ENCODE measurements at places on chromosomes 2 and 18.

DNA sequence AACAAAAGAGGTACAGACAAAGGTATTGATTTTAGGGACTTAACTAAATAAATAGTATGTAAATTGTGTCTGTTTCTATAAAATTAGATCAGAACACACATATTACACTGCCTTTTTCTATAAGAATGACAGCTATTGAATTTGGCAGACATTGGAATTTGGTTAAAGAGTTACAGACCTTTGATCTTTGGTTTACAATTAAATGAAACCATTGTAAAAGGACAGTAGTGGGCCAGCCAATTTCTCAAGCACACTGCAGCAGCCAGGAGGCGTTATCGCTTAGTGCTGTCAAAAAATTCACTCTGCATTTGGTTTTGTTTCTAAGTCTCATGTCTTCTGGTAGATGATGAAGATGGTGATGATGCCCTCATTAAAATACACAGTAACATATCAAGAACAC, 175.9 kb downstream of the NR4A2 start:
- DNase-seq = no peak

GRCh38 chr2:204027091-204027490, 90.5 kb downstream of the ICOS start:
- no peak for DNase-seq

- DNase-seq = no peak
Observed at GRCh38 chr2:217551252-217551899, 451.4 kb downstream of the TNS1 start.

GRCh38 chr18:54269893-54270844, 852 bp downstream of the POLI start:
- DNase-seq = no peak

GRCh38 chr18:70068981-70069380, 121.3 kb upstream of the CD226 start:
- no peak for DNase-seq

DNA sequence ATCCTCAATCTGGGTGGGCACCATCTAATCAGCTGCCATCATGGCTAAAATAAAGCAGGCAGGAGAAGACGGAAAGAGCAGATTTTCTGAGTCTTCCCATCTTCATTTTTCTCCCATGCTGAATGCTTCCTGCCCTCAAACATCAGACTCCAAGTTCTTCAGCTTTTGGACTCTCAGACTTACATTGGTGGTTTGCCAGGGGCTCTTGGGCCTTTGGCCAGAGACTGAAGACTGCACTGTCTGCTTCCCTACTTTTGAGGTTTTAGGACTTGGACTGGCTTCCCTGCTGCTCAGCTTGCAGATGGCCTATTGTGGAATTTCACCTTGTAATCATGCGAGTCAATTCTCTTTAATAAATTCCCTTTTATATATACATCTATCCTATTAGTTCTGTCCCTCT, 36.6 kb downstream of the DIPK1C start:
- DNase-seq = no peak

DNA sequence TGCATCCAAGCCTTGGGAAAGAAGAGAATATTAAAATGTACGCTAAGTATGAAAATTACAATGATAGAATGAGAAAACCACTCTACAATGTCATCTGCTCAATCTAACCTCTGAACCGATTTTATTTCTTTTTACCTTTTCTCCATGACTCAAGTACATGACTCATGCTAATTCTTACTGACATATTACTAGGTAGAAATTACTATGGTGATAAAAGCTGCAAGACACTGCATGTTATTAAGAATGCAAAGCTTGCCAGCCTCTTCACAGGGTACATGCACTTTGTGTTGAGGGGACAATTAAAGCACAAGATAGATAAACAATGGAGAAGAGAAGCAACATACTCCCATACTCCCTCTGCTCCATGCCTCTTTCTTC, 20.7 kb downstream of the SFT2D3 start:
- DNase-seq = no peak

DNA sequence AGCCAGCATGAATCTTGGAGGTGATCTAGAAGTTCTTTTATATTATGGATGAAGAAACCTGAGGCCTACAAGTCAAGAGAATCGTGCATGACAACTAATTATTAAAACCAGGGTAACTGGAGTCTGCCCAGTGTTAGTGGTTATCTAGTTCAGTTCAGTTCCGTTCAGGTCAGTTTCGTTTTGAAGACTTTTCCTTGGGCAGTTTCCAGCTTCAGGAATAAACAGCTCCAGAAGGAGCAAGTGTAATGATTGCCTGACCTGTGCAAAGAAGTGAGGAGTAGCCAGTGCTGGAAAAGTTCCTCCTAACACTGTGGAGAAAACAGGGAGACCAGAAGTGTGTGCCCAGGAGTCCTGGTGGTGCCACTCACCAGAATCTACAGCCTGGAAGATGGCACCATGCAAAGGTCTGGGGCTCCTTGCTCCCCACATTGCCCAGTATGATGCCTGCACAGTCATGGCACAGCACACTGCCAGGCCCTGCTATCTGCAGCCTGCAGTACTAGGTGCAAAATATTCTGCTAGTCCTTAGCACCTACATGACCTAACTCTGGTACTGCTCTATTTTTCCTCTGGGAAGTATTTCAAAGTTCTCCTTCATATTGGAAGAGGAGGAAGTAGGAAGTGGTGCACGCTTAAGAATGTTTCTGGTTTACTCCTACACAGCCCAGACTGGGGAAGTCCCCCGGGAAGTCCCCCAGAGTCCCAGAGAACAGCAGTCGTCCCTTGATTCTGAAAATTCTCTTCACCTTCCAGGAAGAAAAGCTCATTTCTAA, 65.8 kb downstream of the SUMO1 start:
- DNase-seq = no peak

DNA sequence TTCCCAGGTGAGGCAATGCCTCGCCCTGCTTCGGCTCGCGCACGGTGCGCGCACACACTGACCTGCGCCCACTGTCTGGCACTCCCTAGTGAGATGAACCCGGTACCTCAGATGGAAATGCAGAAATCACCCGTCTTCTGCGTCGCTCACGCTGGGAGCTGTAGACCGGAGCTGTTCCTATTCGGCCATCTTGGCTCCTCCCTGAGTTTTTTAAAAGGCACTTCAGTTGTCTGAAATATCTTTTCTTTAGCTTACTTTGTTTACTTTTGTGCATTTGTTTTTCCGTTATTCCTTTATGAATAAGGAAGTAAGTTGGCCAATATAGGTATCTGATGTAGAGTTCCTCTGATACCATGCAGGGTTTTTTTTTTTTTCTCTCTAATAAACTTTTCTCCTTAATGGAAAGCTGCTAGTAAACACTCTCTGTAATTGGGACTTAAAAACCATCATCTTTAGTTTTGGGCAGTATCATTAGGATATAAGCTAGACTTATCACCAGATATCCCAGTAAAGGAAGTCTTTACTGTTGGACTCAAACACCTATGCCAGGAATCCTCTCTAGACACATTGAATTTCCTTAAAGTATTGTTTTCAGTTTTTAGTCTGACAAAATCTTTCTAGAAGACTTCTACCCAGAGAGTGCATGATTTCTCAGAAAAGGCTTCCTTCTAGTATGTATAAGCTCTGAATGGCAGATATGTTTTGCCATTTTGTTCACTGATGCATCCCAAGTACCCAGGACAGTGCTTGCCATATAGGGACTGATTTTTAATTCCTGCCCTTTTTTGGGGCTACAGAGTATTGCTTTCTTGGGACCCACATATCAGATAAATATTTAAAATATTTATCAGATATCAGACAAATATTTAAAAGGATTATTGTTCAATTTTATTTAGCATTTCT, 35.8 kb upstream of the DYSF start:
- DNase-seq = no peak

- DNase-seq = no peak
Observed at GRCh38 chr2:235512699-235513053, 18.8 kb downstream of the AGAP1 start.
